ENCODE measurements at places on chromosomes 2 and 18.

- DNase-seq: no peak
Observed at GRCh38 chr18:62175521-62175920, 11.3 kb downstream of the PIGN start.

DNA sequence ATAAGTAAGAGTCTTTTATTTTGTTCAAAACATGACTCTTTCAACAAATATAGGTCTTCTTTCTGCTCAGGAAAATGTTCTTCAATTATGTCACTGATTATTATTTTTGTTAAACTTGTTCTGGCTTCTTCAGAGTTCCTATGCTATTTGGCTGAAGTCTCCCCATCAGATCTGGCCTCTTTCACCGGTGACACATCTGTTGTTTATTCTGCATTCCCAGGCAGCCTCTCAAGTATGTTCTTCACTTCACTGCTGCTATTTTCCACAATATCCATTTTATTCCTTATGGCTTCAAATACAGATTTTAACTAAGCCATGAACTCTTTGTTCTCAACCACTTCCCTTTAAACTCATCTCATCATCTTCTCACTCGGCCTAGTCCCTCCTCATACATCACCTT is 45.7 kb downstream of the HDAC4 start:
- no peak for DNase-seq

- DNase-seq: no peak
Observed at GRCh38 chr18:36187826-36188721, 777 bp downstream of the MOCOS start.

GRCh38 chr2:118800736-118801135 is 46.7 kb downstream of the EN1 start:
- DNase-seq: no peak

DNA sequence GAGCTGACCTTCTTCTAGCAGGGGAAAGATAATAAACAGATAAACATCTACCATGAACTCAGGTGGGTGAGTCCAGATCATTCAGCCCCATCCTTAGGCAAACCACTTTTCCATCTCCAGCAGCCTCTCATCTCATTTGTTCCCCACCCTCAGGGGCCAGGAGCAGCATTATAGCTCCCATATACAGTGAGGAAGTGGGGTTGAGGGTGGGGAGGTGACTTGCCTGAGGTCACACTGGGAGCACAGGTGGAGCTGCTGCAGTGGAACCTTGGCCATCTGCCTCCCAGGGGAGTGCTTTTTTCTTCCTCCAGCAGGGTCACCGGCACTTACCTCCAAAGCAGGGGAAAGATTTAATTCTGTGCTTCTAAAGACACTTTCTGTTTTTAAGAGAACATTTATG is 212.5 kb upstream of the SMAD2 start:
- no peak for DNase-seq

DNA sequence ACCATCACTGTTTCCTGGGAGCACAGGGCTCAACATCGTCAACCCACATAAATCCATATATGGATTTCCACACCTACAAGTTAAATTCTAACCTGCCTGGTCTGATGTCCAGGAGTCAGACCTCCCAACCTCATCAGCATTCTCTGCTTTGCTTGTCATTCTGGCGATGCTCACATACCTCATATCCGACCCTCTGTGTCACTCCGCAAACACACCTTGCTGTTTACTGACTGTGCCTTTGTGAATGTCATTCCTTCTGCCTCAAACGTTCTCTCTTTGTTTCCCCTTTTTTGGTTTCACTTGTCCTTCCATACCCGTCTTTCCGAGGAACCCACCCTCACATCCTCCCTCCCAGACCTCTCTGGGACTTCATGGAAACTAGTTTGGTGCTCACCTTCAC is 187.1 kb downstream of the ACTR3 start:
- DNase-seq: no peak

DNA sequence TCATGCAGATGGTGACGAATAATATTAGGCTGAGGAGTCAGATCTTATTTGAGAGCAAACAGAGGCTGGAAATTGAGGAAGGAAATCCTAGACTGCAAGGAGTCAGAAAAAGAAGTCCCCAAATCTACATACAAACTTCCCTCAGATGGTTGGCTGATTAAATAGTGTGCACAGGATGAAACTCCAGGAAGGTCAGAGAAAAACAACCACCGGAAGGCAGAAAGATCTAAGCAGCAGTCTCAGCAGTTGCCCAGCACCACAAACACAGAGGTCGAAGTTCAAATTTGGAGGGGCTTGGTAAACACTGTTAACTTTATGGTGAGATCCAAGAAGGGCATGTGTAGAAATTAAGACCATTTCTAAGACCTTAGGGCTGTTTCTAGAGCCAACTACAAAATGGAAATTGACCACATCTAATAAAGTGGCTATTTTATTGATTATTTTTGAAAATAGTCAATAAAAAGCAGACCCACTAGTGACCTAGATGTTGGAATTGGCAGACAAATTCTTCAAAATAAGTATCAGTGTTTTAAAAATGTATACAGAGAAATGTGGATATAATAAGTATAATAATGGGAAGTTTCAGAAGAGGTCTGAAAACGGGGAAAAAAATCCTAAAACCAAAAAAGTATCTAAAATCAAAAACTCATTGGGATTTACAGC is 134.8 kb downstream of the GALNT1 start:
- DNase-seq: no peak

DNA sequence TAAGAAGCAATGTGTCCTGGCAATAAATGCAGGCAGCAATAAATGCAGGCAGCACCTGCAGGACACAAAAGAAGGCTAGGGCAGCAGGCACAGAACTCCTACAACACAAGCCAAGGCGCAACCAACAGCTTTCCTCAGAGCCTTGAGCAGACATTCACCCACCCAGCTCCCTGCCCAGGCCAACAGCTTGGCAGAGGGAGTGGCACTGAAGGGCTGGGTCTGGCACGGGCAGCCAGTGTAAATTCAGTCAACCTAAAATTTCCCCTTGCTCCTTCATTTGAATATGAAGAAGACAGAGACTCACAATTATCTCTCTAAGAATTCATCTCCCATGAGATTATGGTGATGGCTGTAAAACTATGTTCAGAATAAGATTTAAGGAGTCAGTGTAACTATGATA is 35.4 kb downstream of the AAK1 start:
- no peak for DNase-seq

DNA sequence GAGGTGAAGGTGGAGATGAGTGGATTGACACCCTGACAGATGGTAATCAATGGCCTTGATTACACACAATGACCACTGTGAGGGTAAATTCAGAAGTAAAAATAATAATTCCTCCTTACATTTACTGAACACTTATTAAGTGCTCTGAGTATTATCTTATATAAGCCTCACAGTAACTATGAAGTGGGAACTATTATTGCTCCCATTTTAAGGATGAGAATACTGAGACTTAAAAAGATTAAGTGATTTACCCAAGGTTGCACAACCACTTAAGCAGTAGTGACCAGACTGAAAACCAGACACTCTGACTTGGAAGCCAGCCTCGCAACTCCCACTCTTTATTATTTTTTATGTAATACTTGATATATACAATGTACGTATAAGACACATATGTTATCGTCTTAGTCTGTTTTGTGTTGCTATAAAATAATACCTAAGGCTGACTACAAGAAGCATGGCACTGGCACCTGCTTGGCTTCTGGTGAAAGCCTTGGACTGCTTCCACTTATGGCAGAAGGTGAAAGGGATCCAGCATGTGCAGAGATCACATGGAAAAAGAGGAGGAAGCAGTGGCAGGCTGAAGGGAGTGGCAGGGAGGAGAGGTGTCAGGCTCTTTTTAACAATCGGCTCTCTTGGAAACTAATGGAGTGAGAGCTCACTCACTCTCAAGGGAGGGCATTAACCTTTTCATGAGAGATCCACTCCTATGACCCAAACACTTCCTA is 41.5 kb upstream of the C1D start:
- no peak for DNase-seq

DNA sequence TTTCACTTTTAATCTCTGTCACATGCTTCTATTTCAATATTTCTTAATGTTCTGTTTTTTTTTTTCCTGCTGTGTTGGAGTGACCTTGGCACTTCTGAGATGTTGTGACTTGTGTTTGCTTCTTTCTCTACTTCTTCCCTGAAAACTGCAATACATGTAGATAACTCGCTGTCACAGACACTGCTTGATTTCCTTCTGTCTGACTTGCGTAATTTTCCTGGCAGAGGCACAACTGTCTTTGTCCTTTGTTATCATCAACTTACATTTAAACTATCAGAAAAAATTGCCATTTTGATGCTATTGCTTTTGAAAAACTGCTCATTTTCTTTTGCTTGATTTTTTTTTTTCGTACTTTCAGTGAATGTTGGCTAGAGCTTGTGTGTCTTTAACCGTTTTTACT is 69.0 kb downstream of the BABAM2 start:
- DNase-seq: no peak

DNA sequence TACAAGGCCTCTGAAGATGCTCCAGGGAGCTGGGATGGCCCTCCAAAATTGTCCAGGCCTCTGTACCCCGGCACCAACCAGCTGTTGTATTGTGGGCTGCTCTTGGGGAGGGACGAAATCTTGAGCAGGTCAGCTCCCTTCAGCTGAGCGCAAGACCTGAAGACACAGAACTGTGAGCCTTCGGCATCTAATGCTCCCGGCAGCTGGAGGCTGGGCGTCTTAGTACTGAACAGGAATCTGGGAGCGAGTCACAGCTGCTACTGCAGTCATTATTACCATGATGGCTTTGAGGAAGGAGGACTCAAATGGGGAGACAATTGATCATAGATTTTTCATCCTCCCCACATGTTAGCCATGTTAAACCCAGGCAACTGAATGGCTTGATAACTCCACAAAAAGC is 83.0 kb upstream of the LTBP1 start:
- no peak for DNase-seq

- no peak for DNase-seq
Observed at GRCh38 chr2:23900133-23900532, 26.8 kb downstream of the ATAD2B start.

GRCh38 chr2:184689638-184690037 is 91.3 kb downstream of the ZNF804A start:
- no peak for DNase-seq

All from NCI-H748 treated with DMSO at 0.1 percent for 48 hours (cell line).